ENCODE measurements at places on chromosomes 12 and 14. TPM values are rescaled to one million over a fixed set of nuclear protein-coding genes. Genes with fewer than 3 reads are reported as not detected.

- DNase-seq = no peak
Observed at GRCh38 chr14:75285331-75285730, 6.7 kb downstream of the FOS start.

GRCh38 chr14:51107801-51108200 lies 12.9 kb upstream of the TRIM9 start:
- DNase-seq = no peak

DNA sequence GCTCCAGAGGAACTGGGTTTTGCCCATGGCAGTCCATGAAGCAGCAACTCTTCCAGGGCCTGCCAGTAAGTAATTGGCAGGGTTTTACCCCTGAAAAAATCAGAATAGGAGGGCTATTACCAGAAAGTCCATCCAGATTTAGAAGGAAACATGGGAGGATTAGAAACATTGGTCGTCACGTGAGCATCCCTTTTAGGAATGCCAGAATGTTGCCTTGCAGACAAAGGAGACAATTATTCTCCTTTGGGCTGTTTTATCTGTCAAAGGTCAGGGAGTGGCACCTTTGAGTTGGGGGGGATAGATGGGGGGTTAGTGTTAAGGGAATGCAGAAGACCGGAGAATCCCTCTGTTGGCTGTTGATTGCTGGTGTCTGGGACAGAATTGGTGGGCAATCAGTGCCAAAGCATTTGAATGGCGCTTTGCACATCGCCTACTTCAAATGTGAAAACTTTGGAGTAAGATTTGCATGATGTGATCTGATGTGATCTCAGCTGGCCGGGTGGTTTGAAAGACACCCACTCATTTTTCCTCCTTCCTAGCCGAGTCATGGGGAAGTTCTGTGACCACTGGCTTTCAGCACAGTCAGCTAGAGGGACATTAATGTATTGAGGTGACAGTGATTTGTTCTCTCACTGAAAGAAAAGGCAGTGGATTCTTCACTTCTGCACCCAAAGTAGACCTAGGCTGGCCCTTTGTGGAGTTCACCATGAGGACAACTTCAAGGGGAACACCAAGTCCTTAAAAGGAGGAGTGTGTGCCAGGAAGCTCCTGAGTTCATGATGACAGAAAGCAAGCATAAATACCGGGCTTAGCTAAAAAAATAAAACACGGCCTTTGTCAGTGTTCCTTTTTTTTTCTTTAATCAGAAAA lies 31.4 kb downstream of the FLVCR2 start:
- DNase-seq = no peak

Gene SLC38A2
- 140 TPM for total RNA-seq
